ENCODE measurements at places on chromosomes 2 and 18. TPM values are rescaled to one million over a fixed set of nuclear protein-coding genes. Genes with fewer than 3 reads are reported as not detected.

Gene MERTK
- total RNA-seq: 69.9 TPM

GRCh38 chr2:217186152-217186551 is 326.3 kb upstream of the TNP1 start:
- H3K4me1 ChIP-seq: peaks cover 56% of the 10 kb centered on the region
- peak overlapping the region; percentile 14 for H3K4me3 ChIP-seq
- peak; percentile 10 for DNase-seq
- peak overlapping the region; percentile 82 for H3K27ac ChIP-seq

- no peak for DNase-seq
- H3K4me3 ChIP-seq: no peak overlapping the region
- H3K36me3 ChIP-seq: no peaks in the 10 kb centered on the region
- no peaks in the 10 kb centered on the region for H3K27me3 ChIP-seq
Observed at GRCh38 chr2:39724828-39725144, 54.3 kb downstream of the THUMPD2 start.

Gene POTEE
- total RNA-seq: not detected

Gene COL4A4
- total RNA-seq: 34.0 TPM

DNA sequence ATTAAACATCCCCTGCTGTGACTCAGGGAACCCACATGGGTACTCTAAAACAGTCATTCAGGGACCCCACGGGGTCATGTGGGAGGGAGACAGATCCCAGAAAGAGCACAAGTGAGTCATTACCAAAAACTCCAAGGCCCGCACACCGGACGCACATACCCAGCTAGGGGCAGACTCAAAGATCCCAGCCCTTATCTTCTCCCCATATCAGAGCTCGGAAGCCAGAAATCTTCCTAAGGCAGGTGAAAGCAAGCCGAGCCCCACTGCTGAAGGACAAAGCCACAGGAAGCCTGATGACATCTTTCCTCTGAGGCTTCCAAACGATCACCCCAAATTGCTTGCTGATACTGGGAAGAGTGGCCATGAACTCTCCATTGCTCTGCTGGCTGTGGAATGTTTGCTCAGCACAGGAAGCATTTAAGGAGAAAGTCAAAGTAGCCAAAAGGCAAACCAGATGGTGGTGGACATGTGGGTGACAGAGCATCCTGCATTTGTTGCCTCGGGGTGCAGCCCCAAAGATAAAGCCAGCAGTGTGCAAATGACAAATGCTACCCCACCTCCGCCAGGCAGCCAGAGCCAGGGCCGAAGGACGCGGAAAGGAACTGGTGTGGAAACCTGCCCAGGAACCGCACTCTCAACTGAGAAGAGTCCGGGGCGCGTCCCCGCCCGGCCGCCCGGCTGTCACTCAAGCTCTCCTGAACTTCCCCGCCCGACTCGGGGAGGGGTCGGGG is 784 bp downstream of the ACTR1B start:
- peaks cover 16% of the 10 kb centered on the region for H3K36me3 ChIP-seq
- no peaks in the 10 kb centered on the region for H3K27me3 ChIP-seq
- H3K4me3 ChIP-seq: peak overlapping the region; percentile 83
- H3K27ac ChIP-seq: peak overlapping the region; percentile 96
- H3K4me1 ChIP-seq: peaks cover 14% of the 10 kb centered on the region

GRCh38 chr2:17822445-17823117 is 6.3 kb downstream of the MSGN1 start:
- no peak for DNase-seq
- no peaks in the 10 kb centered on the region for H3K27me3 ChIP-seq
- H3K27ac ChIP-seq: peak overlapping the region; percentile 22
- H3K36me3 ChIP-seq: no peaks in the 10 kb centered on the region
- H3K4me3 ChIP-seq: no peak overlapping the region

DNA sequence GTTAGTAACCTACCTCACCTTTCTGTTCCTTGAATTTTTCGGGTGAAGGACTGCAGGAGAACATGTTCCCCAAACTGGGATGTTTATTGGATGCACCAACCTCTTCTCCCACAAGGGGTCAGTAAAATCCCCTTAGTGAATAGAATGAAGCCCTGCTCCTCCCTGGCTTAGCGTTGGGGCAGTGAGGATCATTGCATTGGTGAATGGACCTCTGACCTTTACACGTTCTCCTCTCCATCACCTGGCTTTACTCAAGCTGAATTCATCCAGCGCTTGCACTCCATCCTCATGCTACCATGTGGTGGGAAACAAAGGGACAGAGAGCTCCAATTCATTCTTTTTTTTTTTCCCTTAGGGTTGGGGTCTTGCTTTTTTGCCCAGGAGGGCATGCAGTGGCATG is 157.2 kb downstream of the MIB1 start:
- H3K4me3 ChIP-seq: no peak overlapping the region
- no peaks in the 10 kb centered on the region for H3K27me3 ChIP-seq
- no peaks in the 10 kb centered on the region for H3K4me1 ChIP-seq
- no peak overlapping the region for H3K27ac ChIP-seq
- H3K36me3 ChIP-seq: no peaks in the 10 kb centered on the region

Gene C2orf80
- total RNA-seq: not detected

- DNase-seq: no peak
- no peak overlapping the region for H3K4me3 ChIP-seq
- H3K27ac ChIP-seq: no peak overlapping the region
- peaks cover 4% of the 10 kb centered on the region for H3K36me3 ChIP-seq
- H3K4me1 ChIP-seq: peaks cover 31% of the 10 kb centered on the region
- H3K27me3 ChIP-seq: no peaks in the 10 kb centered on the region
Observed at GRCh38 chr2:216107760-216108159, 1.4 kb upstream of the XRCC5 start.

GRCh38 chr2:218397820-218398436 is 1.7 kb upstream of the CTDSP1 start:
- no peaks in the 10 kb centered on the region for H3K27me3 ChIP-seq
- H3K36me3 ChIP-seq: peaks cover 14% of the 10 kb centered on the region
- peak overlapping the region; percentile 79 for H3K4me3 ChIP-seq
- peak overlapping the region; percentile 100 for H3K27ac ChIP-seq
- H3K4me1 ChIP-seq: peaks cover 15% of the 10 kb centered on the region

DNA sequence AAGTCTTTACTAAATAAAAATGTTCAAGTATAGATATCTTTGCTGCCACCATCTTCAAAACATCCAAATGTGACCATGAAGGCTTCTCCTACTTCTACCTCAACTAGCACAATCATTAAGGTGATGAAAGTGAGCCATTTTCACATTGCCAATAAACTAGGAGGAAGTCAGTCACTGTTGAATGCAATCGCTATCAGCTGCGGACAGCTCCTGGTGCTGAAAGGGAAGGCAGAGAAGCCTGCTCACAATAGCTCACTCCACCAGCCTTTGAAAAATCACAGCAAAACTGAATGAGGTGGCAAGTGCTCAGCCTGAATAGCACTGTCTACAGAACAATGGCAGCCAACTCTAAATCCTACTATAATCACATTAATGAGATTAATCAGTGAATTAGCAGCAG is 2.2 kb downstream of the MYT1L start:
- no peak overlapping the region for H3K27ac ChIP-seq
- H3K36me3 ChIP-seq: no peaks in the 10 kb centered on the region
- no peaks in the 10 kb centered on the region for H3K4me1 ChIP-seq
- no peaks in the 10 kb centered on the region for H3K27me3 ChIP-seq
- DNase-seq: no peak
- H3K4me3 ChIP-seq: no peak overlapping the region

DNA sequence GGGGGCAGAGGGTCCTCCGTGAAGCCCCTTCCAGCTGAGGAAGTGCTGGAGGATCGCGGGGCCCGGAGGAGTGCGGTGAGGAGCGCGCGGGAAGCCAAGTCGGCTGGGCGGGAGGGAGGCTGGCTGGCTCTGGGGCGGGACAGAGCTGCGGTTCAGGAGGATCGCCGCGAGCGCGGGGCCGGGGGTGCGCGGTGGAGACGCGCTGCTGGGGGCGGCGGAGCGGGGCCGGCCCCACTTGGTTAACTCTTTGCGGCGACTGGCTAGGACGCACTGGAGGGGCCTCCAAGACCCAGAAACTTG is 464 bp downstream of the CYBRD1 start:
- peaks cover 7% of the 10 kb centered on the region for H3K4me1 ChIP-seq
- peak overlapping the region; percentile 98 for H3K4me3 ChIP-seq
- H3K27ac ChIP-seq: peak overlapping the region; percentile 94
- DNase-seq: no peak

- no peak overlapping the region for H3K4me3 ChIP-seq
- H3K4me1 ChIP-seq: peaks cover 11% of the 10 kb centered on the region
- no peak overlapping the region for H3K27ac ChIP-seq
- no peaks in the 10 kb centered on the region for H3K36me3 ChIP-seq
- H3K27me3 ChIP-seq: no peaks in the 10 kb centered on the region
Observed at GRCh38 chr18:35610724-35611123, 29.2 kb downstream of the GALNT1 start.

DNA sequence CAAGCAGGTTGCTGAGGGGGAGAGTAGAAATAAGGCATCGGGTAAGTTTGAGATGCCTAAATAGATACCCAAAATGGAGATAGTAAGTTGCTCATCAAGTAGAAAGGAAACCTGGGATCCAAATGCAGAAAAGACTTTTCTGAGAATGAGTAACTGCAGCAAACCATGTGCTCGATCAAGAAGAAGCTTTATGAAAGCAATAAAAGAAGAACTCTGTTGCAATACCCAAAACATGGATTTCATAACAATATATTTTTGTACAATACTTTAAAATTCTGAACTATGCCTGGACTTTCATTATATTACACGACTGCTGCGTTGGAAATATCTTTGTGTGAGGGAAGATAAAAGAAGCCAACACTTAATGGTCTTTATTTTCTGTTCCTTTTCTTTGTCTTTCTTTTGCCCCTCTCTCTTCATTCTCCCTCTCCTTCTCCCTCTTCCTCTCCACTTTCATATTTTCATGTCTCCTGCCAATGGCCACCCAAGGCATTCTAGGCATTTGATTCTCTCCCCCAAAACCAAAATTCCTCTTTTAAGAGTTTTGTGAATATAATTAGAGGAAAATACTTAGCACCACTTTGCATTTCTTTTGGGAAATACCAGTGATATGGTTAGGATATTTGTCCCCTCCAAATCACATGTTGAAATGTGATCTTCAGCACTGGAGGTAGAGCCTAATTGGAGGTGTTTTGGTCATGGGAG is 257.6 kb downstream of the MREG start:
- no peaks in the 10 kb centered on the region for H3K36me3 ChIP-seq
- H3K4me3 ChIP-seq: no peak overlapping the region
- no peak overlapping the region for H3K27ac ChIP-seq
- H3K27me3 ChIP-seq: no peaks in the 10 kb centered on the region

GRCh38 chr2:214542866-214543265 is 132.0 kb downstream of the VWC2L start:
- H3K27me3 ChIP-seq: no peaks in the 10 kb centered on the region
- H3K4me1 ChIP-seq: peaks cover 3% of the 10 kb centered on the region
- H3K27ac ChIP-seq: no peak overlapping the region
- no peak overlapping the region for H3K4me3 ChIP-seq
- no peak for DNase-seq

Gene PROM2
- total RNA-seq: 10.0 TPM

Gene XIRP2
- not detected for total RNA-seq

Gene LIPG
- 2.8 TPM for total RNA-seq

GRCh38 chr2:64177315-64177714 is 33.1 kb upstream of the PELI1 start:
- no peaks in the 10 kb centered on the region for H3K27me3 ChIP-seq
- no peak overlapping the region for H3K4me3 ChIP-seq
- H3K36me3 ChIP-seq: no peaks in the 10 kb centered on the region

Gene GRB14
- 4.7 TPM for total RNA-seq

DNA sequence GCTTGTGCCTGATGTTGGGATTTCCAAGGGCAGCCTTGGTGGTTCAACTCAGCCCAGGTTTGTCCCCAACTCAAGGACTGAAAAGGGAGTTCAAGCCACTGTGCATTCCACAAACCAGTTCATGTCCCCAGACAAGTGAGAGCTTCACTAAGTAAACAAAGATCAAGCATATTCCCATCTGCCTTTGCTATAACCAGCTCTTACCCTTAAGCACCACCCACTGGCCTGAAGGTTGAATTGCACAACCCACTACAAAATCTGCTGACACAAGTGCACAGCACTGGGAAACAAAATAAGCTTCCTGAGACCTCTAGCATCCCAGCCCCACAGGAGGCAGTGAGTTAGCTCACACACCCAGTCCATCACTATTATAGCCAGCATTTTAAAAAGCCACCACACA is 516.7 kb downstream of the NR4A2 start:
- no peak overlapping the region for H3K4me3 ChIP-seq
- H3K36me3 ChIP-seq: no peaks in the 10 kb centered on the region
- no peak for DNase-seq
- no peak overlapping the region for H3K27ac ChIP-seq
- H3K27me3 ChIP-seq: no peaks in the 10 kb centered on the region

Gene PCARE
- total RNA-seq: not detected

GRCh38 chr18:26497866-26498265 is 50.5 kb downstream of the KCTD1 start:
- no peak overlapping the region for H3K27ac ChIP-seq
- H3K4me1 ChIP-seq: no peaks in the 10 kb centered on the region
- no peaks in the 10 kb centered on the region for H3K27me3 ChIP-seq
- DNase-seq: no peak

Gene CD302
- 115 TPM for total RNA-seq

Gene SLC16A14
- total RNA-seq: 3.0 TPM

Gene FSHR
- not detected for total RNA-seq

DNA sequence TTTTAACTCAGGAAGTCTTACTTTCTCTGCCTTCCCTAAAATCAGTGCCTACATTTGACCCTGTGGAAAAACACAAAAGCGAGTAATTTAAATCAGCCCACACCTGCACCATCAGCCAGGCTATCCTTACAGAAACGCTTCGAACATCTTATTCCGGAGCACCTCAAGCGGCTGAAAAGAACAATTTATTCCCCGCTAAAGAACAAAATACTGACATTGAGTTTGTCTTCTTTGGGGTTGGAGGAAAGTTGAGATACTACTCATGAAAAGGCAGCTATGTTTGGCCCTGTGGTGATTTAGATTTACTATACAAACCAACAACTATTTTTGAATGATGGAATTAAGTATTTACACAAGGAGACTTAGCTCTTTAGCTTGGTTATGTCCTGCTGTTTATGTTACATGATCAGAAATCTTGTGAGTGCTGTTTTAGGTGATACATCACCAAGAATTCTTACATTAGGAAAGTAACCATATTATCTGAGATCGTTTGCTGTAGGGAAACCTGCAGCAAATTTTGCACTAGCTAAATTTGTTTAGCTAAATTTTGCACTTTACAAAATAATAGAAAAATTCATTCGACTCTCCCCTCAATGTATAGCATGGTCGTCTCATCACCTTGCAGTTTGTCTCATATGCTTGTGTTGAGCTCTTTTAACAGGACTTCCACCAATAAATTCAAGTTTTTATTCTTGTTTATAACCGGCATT is 158.8 kb upstream of the SIX2 start:
- no peaks in the 10 kb centered on the region for H3K36me3 ChIP-seq
- no peak overlapping the region for H3K27ac ChIP-seq
- no peak for DNase-seq
- peaks cover 22% of the 10 kb centered on the region for H3K4me1 ChIP-seq

Gene MYO1B
- 74.7 TPM for total RNA-seq

- no peaks in the 10 kb centered on the region for H3K27me3 ChIP-seq
- H3K27ac ChIP-seq: no peak overlapping the region
- DNase-seq: no peak
Observed at GRCh38 chr2:80326214-80326613, 21.7 kb upstream of the LRRTM1 start.

Gene NMUR1
- 0.21 TPM for total RNA-seq

GRCh38 chr2:10285191-10285555 is 17.5 kb upstream of the HPCAL1 start:
- H3K27me3 ChIP-seq: no peaks in the 10 kb centered on the region
- H3K36me3 ChIP-seq: no peaks in the 10 kb centered on the region
- peak overlapping the region; percentile 21 for H3K4me3 ChIP-seq
- H3K4me1 ChIP-seq: peaks cover 25% of the 10 kb centered on the region
- no peak for DNase-seq

Measured in thoracic aorta (tissue), 2 donors.